ENCODE measurements at places on chromosomes 13 and 19.

DNA sequence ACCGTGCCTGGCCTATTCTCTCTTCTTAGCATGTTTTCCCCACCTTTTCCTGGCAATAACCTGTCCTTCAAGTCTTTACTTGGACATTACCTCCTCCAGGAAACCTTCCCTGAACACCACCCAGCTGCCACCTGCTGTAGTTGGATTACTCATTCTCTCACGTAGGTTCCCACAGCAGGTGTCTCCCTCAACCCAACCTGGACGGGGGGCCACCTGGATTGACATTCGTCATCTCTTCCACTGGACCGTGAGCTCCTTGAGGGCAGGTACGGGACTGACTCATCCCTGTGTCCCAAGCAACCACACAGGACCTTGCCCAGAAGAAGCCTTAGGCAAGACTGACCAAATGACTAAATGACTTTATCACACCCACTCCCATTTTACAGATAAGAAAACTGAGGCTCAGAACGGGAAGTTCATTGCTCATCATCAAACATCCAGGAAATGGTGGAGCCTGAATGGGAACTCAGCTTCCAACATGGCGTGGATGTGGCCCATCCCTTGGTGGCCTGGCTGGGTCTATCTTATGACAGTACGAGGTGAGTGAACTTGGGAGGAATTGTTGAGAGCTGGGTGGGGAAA lies 3.5 kb upstream of the KLK6 start:
- no peak for DNase-seq

- DNase-seq, result no peak
These were observed 152.6 kb upstream of the HTR2A start for GRCh38 chr13:47049276-47049989.

DNA sequence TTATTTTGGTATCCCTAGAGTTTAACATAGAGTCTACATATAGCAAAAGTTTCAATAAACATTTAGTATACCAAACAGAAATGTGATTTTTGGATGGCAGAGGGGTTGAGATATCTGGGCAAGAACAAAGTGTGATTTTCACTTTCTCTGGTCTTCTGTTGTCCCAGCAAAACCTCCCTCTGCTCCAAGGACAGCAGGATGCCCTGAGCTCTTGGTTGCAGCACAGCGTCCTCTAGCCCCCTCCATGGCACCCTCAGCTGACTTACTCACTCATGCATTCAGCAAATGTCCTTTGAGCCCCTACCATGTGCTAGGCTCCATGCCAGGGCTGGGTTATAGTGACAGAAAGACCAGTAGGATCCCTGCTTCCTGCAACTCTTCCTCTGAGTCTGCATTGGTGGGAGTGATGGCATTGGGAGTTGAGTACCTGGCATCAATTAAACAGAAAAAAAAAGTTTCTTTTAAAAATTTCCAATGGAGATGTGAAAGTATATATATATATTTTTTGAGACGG lies 104.8 kb upstream of the UBL3 start:
- no peak for DNase-seq

DNA sequence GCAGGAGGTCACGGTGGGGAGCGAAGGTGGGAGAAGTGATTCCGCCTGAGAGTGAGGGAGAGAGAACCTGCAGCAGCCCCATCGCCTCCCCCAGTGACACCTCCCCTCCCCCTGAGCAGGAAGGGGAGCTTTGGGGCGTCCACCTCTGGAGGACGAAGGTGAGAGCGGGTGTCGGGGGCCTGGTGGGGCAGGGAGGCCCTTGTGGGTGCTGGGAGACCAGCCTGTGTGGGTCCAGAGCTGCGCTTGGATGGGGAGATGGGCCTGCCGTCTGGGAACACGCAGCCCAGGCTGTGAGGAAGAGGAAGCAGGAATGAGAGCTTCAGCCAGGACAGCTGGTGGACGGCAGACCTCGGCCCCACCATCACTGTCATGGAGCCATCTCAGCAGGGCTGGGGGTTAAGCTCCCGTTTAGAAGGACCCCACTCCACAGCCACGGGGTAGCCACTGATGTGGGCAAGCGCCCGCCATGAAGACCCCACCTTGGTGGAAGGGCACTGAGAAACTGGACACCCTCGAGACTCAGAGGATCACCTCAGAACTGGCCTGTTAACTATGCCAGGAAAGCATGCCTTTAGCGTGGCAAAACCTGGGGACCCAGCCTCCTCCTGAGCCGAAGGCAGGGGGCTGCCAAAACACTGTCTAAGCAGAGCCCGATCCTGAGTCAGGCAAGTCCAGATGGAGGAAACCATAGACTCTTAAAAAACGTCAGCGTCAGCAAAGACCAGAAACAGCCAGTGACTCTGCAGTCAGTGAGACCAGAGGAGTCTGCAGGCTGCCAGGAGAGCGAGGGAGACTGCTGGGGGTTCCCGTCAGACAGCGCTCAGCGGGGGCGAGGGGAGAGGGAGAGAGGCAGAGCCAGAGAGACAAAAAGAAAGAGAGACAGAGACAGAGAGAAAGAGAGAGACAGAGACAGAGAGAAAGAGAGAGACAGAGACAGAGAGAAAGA lies 6.4 kb upstream of the PROZ start:
- DNase-seq, result no peak

DNA sequence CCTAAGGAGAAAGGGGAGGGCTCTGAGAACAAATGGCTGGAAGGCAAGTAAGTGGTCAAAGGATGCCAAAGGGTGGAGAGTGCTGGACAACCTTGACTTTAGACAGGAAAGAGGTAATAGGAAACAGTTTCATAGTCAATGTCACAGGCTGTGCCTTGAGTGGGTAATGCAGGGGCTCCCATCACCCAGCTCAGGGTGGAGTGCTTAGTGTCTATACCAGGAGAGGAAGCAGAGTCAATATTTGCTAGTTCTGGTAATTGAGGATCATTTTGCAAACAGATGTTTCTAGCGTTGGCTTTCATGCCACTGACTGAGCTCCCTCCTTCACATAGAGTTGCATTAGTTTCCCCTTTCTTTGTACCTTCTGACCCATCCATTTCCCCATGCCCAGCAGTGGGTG lies 64.6 kb upstream of the KL start:
- no peak for DNase-seq

- peak; percentile 20 for DNase-seq
These were observed 68.6 kb downstream of the RASA3 start for GRCh38 chr13:114063545-114064449.

GRCh38 chr13:33290421-33290965 lies 4.9 kb upstream of the STARD13 start:
- DNase-seq, result no peak

GRCh38 chr19:37907735-37908455 lies 887 bp downstream of the SIPA1L3 start:
- no peak for DNase-seq

DNA sequence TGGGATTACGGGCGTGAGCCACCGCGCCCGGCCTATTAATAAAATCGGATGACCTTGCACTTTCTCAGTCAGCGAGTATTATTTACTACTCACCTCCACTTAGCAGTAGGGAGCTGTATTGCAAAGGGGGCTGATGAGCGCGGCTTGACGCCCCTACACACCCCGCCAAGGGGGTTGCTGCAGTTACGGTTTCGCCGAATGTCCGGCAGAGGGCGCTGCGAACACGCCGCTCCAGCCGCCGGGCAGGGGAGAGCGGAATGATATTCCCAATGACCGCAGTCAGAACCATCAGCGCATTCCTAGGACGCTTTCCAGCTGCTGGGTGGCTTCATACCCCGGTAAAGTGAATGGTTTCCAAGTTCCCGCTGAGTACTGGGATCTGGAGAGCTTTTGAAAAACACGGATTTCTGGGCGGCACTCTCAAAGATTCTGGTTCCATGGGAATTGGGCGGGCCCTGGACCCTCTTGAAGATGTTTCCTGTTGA lies 30.0 kb upstream of the TPT1 start:
- DNase-seq, result peak; percentile 52

DNA sequence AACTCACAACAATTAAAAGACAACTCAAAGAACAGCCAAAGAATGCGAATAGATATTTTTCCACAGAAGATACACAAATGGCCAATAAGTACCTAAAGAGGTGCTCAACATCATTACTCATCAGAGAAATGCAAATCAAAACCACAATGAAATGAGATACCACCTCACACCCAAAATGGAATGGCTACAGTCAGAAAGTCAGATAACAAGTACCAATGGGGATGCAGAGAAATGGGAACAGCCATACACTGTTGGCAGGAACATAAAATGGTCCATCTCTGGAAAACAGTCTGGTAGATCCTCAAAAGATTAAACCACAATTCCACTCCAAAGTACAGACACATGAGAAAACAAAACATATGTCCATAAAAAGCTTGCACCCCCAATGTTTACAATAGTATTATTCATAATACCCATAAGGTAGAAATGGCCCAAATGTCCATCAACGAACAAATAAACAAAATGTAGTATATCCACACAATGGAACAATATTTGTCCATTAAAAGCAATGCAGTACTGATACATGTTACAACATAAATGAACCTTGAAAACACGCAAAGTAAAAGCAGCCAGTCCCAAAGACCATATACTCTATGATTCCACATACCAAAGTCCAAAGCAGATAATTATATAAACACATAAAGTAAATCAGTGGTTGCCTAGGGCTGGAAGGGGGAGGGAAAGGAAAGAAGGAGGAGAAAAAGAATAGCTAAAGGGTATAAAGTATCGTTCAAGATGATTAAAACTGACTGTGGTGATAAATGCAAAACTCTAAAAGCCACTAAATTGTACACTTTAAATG lies 19.6 kb downstream of the USP12 start:
- DNase-seq, result no peak

DNA sequence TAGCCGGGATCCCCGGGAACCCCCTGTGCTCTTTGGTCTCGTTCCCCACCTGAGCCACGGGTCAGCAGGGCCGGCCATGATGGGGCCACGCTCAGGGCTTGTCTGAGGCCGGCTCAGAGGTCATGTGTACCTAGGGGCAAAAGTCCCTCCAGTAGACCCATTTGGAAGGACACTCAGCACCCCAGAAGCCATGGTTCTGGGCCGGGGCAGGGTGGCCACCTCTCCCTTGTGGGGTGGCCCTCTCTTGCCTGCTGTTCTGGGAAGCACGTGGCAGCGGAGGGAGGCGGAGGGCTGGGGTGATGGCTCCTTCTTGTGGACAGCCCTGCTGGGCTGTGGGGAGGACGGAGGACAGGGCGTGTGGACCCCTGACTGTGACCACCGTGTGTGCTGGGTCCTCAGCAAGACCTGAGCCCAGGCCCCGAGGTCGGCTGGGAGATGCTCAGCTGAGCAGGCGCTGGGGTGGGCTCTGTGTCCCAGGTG lies 6.4 kb upstream of the PEAK3 start:
- DNase-seq, result no peak

GRCh38 chr13:92952161-92952560 lies 274.4 kb upstream of the GPC6 start:
- DNase-seq, result no peak

GRCh38 chr19:51820011-51820410 lies 25.1 kb downstream of the FPR3 start:
- DNase-seq, result no peak

DNA sequence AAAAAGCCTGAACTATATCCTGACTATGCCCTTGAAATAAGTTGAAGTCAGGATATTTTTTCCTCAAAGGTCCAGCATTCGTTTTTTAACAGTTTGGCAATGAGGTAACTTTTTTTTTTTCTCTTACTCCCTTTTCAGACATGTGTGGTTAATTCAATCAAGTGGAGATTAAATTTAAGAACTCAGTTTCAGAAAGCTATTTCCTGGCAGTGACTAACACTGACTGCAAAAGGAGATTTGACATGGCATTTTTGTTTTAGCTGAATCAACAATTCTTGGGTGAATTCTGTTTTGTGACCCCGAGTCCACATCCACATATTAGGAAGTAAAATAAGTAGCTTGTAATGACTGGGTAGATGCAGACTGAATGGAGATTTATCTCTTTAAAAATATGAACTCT lies 716.4 kb downstream of the PCDH9 start:
- DNase-seq, result no peak

DNA sequence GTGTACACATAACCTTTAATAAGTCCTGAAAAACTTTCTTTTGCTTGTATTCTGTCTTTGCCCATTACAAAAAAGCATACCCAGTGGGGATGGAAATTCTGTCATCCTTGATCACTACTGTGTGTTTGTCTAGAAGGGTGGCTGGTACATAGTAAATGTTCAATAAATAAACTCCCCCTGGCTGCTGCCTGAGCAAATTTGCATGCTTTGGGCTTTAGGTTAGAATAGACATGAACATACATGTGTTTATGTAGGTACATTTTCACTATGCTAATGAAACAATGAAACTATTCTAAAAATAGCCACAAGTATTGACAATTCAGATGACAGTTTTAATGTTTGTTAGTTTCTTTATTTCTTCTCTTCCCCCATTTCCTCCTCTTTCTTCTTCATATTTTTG lies 36.1 kb downstream of the TNFSF13B start:
- DNase-seq, result no peak

- DNase-seq, result no peak
These were observed 97.0 kb downstream of the ABCC4 start for GRCh38 chr13:95204231-95204765.

DNA sequence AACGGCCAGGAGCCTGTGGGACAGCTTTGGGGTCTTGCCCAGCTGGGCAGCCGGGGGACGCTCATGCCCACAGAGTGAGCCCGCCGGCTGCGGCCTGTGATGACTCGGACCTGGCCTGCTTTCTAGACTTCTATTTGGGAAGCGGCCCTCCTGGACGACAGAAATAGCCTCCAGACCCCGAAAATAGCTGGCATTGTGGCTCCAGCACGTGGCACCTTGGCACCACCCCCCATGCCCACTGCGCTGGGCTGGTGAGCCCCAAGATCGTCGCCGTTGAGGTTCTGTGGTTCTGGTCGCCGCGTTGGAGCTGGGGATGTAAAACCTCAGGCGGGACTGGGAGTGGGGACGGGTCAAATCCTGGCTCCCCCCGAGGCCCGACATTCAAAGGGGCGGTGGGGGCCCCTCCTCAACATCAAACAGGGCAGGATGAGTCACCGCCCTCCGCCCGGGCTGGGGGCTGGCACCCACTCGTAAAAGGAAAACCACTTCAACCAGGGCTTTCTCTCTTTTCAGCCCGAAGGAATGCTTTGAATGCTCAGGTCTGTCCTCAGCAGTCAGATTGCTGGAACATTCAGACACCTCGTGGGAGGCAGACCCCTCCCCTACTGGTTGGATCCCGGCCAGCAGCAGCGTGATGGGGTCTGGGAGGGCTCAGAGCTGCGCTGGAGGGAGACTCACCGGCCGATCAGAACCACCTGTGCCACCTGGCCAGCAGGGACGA lies 42.1 kb downstream of the GADD45B start:
- DNase-seq, result no peak

GRCh38 chr19:40976724-40977123 lies 14.4 kb upstream of the CYP2B6 start:
- no peak for DNase-seq

GRCh38 chr13:86172961-86173360 lies 373.7 kb upstream of the SLITRK6 start:
- no peak for DNase-seq

Data from activated CD4-positive, alpha-beta T cell treated with anti-CD3 and anti-CD28 coated beads, Interleukin-2, amount 50 U/mL, for 48 hours (primary cell).